Activated CD4-positive, alpha-beta T cell treated with anti-CD3 and anti-CD28 coated beads, Interleukin-2, amount 50 U/mL, for 24 hours (primary cell): ENCODE measurements at places on chromosomes 7 and 10.

GRCh38 chr7:93203496-93203895 lies 22.8 kb downstream of the HEPACAM2 start:
- DNase-seq: no peak

- no peak for DNase-seq
These were observed 56.6 kb downstream of the CUX1 start for GRCh38 chr7:101874028-101874427.

DNA sequence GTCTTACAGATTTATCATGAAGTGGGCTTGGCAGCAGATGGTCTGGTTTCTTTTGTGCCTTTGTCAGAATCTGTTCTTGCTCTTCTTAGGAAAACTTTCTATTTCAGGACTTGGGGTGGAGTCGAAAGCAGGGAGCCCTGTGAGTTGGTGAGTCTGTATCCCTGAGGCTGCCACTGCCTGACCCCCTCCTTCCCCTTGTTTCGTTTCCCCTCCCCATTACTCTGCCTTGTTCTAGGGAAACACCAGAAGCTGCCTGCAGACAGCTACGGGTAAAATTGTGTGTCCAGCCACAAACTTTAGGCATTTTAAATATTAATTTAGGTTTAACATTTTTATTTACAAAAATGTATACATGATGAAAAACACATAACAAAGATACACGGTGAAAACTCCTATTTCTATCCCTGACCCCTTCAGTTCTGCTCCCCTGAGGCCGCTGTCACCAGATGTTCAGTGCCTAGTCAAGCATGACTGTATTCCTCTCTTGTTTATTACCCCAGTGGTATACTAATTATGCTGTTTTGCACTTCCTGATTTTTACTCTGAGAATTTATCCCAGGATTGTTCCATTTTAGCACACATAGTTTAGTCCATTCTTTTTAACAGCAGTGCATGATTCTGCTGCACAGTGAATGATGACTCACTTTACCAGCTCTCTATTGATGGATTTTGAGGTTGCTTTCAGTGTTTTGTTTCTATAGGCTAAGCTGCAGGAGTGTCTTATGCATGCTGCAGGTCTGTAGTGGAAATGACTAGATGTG lies 9.1 kb downstream of the TSPAN14 start:
- no peak for DNase-seq

DNA sequence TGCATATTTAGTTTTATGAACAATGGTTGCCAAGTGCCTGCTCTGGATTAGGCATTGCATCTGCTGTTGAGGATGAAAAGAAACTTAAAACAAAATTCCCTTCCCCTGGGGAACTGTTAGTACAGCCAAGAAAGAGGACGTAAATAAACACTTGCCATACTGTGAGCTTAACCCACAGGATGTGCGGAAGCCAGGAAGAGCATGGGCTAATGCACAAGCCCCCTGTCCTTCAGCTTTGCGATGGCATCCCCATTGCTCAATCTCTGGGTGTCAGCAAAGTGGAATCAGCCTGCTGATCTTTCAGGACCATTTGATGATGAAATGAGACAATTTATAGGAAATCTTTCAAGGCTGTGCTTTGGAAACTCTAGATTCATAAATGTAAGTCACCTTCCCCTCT lies 399.9 kb upstream of the IGFBP3 start:
- DNase-seq: no peak

GRCh38 chr7:159099711-159100231 lies 44.9 kb downstream of the VIPR2 start:
- no peak for DNase-seq

- no peak for DNase-seq
These were observed 32.6 kb downstream of the NEUROD6 start for GRCh38 chr7:31307972-31308371.

- DNase-seq: no peak
These were observed 6.1 kb downstream of the GSTO1 start for GRCh38 chr10:104260775-104261115.

GRCh38 chr10:12579954-12580858 lies 230.9 kb downstream of the CAMK1D start:
- no peak for DNase-seq

DNA sequence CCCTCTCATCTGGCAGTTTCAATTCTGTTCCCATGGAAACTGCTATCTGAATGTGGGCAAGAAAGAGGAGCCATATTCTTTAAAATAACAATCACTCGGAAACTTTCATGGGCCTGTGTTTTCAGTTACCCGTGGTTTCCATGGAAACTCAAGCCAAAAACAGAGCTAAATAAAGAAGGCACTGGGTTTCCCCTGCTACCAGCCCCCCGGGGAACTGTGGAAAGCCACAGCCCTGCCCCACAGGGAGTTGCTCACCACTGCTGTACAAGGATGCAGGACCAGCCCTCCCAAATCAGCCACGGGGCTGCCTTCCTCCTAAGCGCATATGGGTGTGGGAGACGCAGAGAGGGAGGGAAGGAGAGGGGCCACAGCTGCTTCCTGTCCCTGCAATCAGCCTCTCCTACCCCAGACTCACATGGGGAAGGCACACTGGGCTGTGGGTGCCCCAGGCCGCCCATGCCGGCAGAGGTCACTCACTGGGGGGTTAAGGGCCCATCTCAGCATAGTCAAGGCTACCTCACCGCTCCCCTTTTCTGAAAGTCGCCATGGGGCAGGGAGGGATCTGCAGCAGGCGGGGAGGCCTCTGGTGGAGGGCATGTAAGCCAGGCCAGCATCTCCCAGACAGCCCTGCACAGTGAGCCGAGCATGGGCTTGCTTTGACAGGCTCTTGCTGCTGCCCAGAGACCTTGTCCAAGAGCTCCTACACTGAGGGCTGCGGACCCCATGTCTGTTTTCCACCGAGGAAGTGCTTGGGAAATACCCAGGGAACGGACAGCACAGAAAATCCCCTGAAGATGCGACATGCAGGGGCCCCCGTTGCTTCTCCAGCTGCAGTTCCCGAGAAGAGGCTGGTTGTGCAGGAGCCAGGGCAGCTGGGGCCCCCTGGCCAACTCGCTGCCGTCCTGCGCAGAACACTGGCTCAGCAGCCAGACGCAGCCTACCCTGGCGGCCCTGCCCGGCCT lies 157.3 kb upstream of the PPP2R2D start:
- DNase-seq: no peak

GRCh38 chr10:121710207-121710606 lies 112.0 kb upstream of the FGFR2 start:
- DNase-seq: no peak

DNA sequence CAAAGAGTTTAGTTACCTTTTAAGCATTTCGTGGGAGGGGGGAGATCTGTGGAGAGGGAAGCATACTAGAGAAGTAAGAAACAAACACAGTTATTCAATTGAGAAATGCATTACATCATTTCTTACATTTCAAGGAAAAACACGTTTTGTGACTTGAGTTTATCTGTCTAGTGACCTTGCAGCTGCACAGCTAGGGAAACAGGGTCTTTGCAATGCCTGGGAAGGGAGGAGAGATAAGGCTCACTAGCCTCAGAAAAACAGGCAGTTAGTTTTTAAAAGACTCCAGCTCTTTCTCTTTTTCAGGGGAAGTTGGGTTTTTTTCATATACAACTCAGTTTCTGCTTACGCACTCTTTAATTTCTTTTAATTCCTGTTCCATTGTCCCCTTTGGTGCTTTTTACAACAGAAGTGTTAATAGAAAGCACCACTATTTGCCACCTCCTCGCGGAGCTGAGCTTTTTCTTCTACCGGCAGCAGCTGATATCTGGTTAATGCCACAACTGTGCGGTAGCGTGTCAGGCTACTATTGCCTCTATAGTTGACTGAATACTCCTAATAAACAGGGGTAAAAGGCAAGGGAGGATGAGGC lies 5.6 kb downstream of the CYP3A43 start:
- no peak for DNase-seq

- no peak for DNase-seq
These were observed 2.4 kb upstream of the POLM start for GRCh38 chr7:44084701-44085100.

- no peak for DNase-seq
These were observed 71.1 kb upstream of the TFEC start for GRCh38 chr7:116101704-116102103.

- DNase-seq: no peak
These were observed 254.2 kb upstream of the ZNF32 start for GRCh38 chr10:43902842-43903241.

GRCh38 chr7:70446448-70447143 lies 685.3 kb upstream of the GALNT17 start:
- no peak for DNase-seq

DNA sequence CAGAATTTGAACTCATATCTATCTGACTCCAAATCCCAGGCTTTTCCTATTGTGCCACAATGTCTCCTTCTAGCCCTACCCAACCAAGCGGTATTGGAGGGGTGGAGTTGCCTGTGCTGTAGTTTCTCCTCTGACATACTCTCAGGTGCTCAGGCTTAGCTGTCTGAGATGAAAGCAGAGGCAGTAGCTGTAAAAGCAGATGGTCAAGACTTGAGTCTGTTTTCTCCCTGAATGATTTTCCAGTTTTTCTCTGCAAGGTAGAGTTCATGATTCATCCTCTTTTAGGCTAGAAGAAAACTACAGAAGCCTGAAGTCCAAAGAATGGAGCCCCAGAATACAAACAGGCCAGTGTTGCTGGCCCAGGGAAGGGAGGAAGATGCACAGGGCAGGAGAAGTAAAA lies 130.0 kb downstream of the PDE1C start:
- DNase-seq: no peak

DNA sequence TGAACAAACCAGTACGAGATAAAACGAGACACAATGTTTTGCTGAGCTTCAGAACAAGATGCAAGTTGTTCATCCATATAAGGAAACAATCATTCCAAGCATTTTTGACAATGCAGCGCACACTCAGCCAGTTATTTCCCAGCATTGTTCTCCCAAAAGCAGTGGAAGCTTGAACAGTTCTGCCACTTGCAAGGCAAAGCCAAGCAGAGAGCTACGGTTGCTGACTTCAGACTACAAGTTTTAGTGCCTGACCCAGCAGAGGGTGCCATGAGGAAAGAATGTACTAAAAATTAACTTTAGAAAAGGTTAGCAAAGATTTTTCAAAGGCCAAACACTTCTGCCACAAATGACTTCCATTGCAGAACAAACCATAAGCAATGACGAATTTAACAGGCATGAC lies 152.5 kb downstream of the SLC25A13 start:
- DNase-seq: no peak

- DNase-seq: no peak
These were observed 60.9 kb downstream of the ANKRD7 start for GRCh38 chr7:118285358-118285757.

DNA sequence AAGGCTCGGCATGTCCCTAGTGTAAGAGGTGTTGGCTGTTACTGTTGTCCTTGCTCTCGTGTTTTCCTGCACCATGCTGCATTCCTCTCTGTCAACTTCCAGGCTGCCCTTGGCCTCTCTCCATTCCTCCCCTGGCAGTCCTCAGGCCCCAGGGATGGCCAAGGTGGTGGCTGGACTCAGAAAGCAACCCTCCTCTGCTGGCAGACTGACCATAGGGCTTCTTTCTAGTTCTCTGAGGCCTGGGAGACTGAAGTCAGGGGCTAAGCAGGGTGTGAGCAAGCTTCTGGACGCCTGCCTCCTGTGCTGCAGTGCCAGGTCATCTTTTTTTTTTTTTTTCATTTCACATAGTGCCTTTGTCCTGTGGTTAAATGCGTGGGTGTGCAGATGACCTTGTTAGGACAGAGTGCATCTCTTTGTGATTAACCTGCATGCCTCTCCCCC lies 72.0 kb downstream of the GOLGA7B start:
- no peak for DNase-seq

DNA sequence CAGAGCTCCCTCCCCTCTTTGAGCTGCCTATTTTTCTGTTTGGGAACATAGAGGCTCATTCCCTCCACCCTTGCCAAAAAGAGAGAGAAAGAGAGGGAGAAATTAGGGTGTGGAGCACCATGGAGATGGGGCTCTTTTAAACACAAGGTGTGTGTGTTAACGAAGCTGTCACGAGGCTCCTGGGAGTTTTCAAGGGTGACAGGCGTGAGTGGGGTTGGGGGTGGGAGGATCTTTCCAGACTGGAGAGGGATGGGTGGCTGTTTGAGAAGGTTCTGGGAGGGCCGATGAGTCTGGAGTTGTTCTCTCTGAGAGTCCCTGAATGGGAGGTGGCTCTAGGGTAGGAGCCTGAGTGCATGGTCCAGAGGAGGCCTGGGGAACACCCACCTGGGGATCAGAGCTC lies 45.0 kb downstream of the PALD1 start:
- DNase-seq: no peak

DNA sequence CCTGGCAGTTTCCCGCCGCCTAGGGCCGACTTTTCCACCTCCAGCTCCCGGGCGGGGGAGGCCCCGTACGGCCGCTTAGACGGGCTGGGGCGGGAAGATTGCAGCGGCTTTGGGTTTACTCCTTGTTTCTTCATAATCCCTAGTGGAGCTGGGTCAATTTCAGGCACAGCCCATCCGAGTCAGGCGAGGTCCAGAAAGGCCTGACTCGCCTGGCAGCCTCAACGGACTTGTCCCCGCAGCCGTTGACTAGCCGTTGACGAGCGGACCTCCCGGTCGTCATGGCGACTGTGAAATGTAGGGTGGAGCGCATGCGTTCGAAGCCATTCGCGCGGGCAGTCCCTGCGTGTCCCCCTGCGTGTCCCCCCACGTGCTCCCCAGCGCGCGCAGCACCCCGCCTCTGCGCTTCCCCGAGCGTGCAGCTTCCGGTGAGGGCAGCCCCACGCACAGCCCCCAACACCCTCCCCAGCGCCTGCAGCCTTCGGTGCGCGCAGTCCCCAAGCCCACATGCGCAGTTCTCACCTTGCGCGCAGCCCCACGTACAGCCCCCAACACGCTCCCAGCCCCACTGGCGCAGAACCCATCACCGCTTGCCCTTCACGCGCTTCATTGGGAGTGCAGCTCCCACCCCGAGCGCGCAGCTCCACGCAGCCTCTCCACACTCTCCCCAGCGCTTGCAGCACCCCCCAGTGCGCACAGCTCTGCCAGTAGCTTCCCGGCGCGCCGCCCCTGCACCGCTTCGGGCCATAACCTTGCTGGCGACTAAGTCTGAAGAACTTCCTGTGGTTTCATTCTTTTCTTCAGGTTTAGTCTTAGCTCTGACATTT lies 67.8 kb downstream of the TBX20 start:
- no peak for DNase-seq

GRCh38 chr10:31896968-31897384 lies 31.7 kb downstream of the ARHGAP12 start:
- no peak for DNase-seq

GRCh38 chr10:78889536-78890063 lies 179.2 kb upstream of the ZMIZ1 start:
- DNase-seq: no peak

DNA sequence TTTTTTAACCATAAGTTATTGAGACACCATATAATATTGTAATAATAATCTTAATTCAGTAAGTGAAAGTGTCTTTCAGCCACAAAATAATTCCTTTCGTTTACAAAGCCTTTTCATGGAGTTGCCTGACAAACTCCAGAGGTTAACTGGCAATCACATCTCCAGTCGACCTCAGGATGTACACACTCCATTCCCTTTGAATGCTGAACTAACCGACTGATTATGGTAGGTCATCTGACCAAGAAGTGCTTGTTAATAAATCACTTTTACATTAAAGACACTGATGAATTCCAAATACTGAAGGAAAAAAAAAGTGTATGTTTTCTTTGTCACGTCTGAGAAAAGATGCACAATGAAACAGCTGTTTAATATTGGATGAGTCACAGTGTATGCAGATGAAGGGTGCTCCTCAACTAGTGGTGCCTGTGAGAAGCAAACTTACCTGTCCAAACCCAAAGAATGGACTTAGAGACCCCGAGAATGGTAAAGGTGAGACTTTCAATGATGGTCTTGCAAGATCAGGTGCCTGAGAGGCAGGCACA lies 348.1 kb upstream of the VWC2 start:
- no peak for DNase-seq
